Activated CD4-positive, alpha-beta T cell treated with anti-CD3 and anti-CD28 coated beads, Interleukin-2, amount 50 U/mL, for 4 hours (primary cell): ENCODE measurements at places on chromosomes 3 and 15.

DNA sequence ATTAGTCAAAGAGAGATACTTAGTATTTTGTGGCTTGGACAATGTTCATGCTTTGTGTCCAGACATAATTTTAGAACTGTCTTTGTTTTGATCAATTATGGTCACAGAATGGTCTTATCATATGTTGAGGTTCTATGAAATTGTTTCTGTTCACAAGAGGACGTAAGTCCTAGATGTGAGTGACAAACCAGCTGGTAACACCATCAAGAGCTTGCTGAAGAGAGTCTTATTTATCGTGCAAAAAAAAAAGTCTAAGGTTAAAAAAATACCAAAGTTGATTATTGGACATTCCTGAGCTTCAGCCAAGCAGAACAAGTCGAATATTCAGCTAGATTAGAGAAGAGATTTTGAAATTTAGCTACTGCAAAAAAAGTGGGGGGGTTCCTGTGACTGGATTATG is 495.9 kb upstream of the NAALADL2 start:
- DNase-seq = no peak

- DNase-seq = peak; percentile 68
Measured at GRCh38 chr15:82530606-82531379, 9.5 kb downstream of the RPS17 start.

- no peak for DNase-seq
Measured at GRCh38 chr15:80568876-80569605, 126.1 kb upstream of the ABHD17C start.

DNA sequence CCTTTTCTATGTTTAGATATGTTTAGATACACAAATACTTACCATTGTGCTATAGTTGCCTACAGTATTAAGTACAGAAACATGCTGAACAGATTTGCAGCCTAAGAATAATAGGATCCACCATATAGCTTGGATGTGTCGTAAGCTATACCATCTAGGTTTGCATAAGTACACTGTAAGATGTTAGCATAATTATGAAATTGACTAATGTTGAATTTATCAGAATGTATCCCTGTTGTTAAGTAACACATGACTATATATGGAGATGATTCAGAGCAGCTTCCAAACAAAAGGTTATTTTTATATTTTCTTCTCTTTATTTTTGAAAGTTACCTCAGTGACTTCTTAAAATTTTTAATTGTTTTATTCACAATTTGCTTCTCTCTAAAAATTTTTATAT is 2.4 kb downstream of the SLC28A2 start:
- DNase-seq = no peak

- peak; percentile 33 for DNase-seq
Measured at GRCh38 chr15:52112203-52112750, 298 bp downstream of the BCL2L10 start.

GRCh38 chr3:138093721-138094120 is 21.7 kb downstream of the DZIP1L start:
- DNase-seq = no peak

DNA sequence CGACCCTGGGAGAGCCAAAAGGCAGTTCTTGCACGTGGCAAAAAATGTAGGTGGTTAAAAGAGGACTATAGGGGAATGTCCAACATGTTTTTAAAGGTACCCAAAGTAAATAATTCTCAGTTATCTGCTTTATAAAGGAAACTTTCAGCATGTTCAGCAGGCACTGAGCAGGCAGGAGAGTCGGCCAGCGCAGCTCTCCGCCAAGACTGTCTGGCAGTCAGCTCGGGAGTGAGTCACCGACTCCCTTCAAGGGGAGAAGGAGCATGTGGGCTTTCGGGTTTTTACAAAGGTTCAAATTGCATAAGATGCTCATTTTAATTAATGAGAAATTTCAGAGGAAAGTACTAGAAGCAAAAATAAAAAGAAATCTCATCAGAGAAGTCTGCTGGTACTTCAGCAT is 7.0 kb downstream of the GABRA5 start:
- DNase-seq = no peak

DNA sequence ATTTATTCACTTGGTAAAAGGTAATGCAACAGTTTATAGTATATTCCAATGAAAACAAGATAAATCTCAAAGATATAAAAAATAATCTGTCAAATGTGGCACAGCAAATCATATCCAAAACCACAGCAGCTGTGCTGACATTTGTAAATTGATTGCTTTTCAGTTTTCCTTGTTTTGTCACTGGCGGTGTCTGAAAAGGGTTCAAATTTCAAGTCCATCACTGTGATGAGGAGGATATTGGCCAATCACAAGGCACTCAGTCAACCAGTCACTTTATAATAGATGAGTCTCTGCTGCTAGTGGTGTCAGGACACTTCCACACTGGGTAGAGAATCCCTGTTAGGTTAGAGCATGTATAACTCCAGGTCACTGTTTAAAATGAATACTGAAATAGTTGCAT is 154.8 kb downstream of the SLC9A9 start:
- no peak for DNase-seq

- no peak for DNase-seq
Measured at GRCh38 chr15:51270706-51271105, 67.7 kb downstream of the CYP19A1 start.

DNA sequence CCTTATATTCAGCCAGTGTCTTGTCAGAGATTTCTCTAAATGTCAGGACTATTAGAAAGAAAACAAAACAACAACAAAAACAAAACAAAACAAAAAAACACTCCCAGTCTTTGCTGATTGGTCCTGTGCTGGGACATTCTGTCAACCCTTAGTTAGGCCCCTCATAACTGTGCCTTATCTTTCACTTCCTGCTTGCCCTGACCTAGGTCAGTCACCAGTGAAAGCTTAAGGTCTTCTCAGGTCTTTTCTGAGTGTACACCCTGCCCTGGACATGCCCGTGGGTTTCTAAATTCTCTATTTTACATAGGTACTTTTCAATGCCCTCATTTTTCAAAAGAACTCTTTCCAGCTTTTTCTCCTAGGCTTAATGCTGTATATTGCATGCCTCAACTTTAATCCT is 454.1 kb downstream of the GRM7 start:
- no peak for DNase-seq

DNA sequence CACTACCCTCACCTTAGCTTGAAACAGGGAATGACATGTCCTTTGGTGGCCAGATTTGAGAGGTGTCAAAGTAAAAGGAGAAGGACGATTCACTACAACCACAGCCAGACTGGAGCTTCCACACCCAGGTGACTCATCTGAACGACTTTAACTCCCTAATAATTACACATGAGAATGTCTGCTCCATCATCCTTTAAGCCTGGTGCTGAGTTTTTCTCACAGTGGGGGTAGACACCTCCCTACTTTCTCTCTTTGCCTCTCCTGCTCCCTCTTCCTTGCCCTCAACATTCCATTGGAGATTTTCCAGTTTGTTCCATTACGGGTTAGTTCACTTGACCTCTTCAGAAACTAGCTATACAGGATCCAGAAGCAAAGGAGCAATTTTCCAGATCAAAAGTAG is 154.3 kb upstream of the BHLHE40 start:
- no peak for DNase-seq

DNA sequence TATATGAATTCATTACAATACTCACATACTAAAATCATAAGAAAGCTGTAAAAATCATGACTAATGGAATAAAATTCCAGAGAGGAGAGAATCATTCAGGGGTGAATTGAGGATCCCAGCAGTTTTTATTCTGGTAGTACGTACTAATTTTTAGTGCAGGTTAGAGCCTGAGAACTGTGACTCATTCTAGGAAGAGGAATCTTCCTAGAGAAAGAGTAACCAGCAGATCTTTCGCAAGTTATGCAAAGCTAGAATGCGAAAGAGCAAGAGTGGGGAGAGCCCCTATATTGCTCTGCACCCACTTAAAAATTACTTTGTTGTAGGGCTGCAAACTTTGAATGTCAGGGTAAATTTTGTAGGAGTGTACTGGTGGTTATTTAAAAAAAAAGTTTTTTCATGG is 303.6 kb upstream of the ARPP21 start:
- DNase-seq = no peak
